Stimulated activated CD4-positive, alpha-beta T cell treated with anti-CD3 and anti-CD28 coated beads, Interleukin-2, amount 100 ng/mL, for 48 hours (primary cell): ENCODE measurements at places on chromosomes 1 and 21.

GRCh38 chr1:243623841-243624240, 226.2 kb downstream of the AKT3 start:
- DNase-seq: no peak

- no peak for DNase-seq
Measured at GRCh38 chr1:17251701-17252376, 2.9 kb downstream of the PADI3 start.

GRCh38 chr1:225899044-225899925, 10.3 kb upstream of the LEFTY1 start:
- no peak for DNase-seq

- no peak for DNase-seq
Measured at GRCh38 chr1:22031214-22031962, 21.1 kb upstream of the CDC42 start.

DNA sequence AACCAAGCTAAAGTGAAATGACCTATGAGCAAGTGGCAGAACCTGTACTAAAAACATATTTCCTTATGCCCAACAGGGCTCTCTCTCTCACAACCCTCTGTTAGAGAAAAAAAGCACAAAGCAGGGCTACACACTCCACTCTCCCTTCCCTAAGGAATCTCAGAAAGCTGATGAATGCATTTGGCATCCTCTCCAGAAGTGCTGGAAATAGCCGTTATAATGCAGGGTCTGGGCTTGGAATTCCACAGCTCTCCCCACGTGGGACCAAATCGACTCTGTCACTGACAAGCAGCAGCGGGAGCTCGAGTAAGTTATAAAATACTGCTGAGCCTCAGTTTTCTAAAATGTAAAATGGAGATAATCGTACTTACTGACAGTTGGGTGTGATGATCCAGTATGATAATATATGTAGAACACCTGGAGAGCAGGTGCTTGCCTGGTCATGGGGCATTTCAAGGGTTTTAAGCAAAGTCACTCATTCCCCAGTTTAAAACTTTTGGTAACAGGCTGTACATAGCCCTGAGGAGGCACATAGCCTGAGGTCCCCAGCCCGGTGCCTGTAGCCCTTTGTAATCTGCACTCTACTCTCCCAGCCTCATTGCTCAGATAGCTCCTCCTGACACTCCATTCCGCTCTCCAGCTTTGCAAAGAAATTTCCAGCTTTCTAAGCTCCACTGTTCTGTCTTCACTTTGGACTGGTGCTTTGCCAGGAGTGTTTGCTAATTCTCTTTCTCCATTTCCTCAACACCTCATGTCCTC, 175.6 kb upstream of the DAB1 start:
- no peak for DNase-seq

GRCh38 chr1:208787219-208787618, 543.0 kb upstream of the PLXNA2 start:
- DNase-seq: no peak

GRCh38 chr21:45060089-45060488, 14.3 kb upstream of the ADARB1 start:
- DNase-seq: no peak

DNA sequence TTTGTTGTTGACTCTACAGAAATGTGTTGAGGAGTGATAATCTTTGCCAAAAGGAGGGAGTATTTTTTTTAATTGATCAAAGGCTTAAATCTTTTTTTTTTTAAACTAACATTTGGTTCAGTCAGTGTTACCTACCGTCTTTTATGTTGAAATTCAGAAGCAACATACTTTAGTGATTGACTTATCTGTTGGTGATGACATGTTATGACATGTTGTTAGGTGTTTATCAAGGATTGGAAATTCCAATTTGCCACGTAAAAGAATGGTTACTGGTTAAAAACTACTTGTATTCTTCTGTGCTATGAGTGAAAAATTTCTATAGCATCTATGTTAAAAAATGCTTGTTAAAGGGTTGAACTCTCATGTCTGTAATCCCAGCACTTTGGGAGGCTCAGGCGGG, 61.2 kb downstream of the DNM3 start:
- DNase-seq: no peak

- no peak for DNase-seq
Measured at GRCh38 chr1:28971980-28972771, 57.8 kb downstream of the EPB41 start.

- DNase-seq: no peak
Measured at GRCh38 chr1:201713086-201713810, 115.7 kb upstream of the IPO9 start.

DNA sequence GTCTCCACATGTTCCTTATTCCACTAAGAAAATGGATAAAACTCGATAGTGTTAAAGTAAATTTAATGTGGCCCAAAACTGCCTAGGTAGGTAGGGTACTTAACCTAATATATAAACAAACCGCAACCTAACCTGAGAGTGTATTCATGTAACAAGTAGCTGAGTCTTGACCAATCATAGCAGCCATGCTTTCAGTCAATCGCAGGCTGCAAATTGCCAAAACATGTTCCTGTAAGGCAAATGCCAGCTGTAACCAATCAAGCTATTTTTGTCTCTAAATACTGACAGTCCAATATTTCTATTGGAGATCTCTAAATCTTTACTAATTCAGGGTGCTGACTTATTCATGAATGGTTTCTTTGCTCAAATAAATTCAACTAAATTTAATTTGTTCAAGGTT, 3.1 kb upstream of the HMGCS2 start:
- no peak for DNase-seq

DNA sequence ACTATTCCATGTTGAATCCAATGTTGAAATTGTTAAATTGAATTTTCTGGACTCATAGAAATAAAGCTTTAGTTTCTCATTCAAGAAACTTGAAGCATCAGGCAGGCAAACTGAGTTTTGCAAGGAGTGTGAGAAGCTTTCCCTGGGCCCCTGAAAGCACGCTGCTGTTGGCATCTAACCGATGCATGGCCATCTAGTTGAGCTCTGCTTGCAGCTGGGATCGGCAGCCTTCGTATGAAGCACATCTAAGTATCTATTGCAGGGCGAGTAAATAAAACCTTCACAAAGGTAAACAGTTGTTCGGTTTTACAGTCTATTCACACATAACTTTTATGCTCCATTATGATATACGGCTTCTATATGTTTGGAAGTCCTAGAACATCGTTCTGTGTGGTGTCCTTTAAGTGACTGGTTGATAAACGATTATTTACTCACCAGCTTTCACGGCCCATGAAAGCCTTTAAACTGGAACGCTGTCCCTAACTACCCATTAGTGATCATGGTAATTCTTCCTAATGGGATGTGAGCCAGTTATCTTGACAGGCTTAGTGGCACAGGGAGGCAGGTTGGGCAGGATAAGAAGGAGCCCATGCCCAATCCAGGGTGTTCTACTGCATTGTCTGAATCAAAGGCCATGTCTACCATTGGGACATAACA, 71.7 kb downstream of the SEC16B start:
- DNase-seq: no peak

DNA sequence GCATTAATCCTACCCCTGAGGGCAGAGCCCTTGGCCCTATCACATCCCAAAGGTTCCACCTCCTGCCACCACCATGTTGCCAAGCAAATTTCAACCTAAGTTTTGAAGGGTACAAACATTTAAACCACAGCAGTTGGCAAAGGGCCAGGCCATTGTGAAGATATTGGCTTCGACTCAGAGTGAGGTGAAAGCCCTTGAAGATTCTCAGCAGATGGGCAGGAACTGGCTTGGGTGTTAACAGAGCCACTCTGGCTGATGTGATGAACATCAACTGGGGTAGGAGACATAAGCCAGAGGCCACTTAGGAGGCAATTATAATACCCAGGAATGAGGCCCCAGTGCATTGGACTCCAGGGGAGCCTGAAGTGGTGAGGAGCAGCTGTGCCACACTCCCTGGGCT, 207.7 kb upstream of the KAZN start:
- DNase-seq: no peak

DNA sequence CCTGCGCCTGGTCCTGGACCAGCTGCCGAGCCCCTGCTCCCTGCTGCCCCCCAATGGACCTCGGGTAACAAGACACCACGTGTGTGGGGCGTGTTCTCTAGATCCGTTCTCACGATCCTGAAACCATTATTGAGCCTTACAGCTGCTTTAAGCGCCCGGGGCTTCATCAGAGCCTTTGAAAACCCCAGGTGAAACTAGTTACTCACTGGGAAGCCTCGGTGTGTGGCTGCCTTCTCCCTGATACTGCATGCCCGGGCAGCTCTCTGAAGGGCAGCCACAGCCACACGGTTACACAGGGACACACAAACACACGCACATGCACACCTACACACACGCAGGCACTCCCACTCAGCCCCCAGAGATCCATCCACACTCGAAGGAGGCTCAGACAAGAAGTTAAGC, 5.3 kb downstream of the HES2 start:
- peak; percentile 32 for DNase-seq

GRCh38 chr1:6424000-6424565, 493 bp upstream of the ESPN start:
- DNase-seq: no peak

GRCh38 chr1:75233302-75233929, 99.2 kb downstream of the LHX8 start:
- DNase-seq: no peak

GRCh38 chr1:226425004-226425378, 17.1 kb upstream of the PARP1 start:
- DNase-seq: no peak

DNA sequence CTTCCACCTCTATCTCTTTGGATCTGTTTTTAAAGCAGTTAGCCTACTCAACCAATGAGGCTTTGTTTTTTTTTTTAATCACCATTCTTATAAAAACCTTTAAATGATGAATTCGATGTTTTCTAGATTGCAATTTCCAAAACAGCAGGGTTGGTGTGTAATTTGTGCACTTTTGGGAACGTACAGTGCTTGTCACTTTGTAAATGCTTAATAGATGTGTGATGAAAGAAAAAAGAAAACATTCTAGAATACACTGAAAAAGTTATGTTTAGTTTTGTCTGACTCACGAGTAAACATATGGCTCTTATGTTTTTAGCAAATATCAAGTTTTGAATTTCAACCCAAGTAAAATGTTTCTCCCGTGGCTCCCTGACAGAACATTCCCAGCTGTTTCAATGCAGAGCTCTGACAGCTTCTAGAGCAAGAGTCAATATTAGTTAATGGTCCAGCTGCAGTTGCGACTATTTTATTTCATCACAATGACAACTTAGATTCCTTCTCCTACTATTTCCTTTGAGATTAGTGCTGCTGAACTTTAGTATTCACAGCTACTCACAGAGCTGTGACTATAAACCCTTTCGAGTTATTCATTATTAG, 362.5 kb upstream of the ADAMTS5 start:
- DNase-seq: no peak

GRCh38 chr1:172638885-172639831, 19.7 kb upstream of the FASLG start:
- peak; percentile 68 for DNase-seq
